GF-D8 (cell line): ENCODE measurements at places on chromosomes 12 and 14.

DNA sequence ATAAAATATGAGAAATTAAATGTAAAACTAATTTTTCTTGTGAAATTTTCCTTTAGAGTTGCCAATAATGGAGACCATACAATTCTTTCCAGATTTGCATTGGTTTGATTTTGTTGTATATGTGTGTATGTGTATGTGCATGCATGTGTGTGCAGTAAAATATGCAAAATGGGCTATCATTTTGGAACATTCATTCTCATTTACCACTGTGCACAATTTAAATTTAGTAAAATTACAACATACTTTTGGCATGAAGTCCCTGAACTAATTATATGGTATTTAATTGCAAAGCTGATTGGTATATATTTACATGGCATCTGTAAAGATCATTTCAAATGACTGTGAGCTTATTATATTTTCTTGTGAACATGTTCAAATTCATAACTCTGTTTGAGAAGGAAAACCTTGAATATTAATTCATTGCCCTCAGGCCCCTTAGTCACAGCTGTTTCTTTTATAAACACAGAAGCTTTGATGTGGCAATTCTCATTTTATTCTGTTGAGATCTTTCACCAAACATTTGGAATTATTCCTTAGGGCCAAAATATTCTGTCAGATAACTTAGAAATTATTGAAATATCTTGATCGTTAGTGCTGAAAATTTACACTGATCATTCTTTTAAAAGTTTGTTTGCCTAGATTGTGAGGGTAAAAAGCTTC is 17.6 kb downstream of the KERA start:
- no peak for DNase-seq

GRCh38 chr12:10641735-10642500 is 28.5 kb upstream of the MAGOHB start:
- no peak for DNase-seq

GRCh38 chr12:82529954-82530353 is 156.8 kb upstream of the TMTC2 start:
- no peak for DNase-seq

DNA sequence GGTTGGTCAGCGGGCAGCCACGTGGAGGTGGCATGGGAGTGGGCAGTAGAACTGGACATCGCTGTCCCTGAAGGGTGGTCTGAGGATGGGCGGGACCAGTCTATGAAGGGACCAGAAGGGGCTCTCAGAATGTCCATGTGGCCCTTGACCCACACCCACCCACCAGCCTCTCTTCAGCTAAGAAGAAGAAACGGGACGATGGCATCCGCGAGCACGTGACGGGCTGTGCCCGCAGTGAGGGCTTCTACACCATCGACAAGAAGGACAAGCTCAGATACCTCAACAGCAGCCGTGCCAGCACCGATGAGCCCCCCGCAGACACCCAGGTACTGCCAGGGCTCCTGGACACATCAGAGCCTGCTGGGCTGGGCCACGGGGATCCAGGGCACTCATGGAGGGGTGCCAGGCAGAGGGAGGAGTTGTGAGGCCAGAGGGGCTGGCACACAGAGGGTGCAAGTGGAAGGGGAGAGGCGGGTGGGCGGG is 21.3 kb downstream of the SETD1B start:
- DNase-seq = no peak

DNA sequence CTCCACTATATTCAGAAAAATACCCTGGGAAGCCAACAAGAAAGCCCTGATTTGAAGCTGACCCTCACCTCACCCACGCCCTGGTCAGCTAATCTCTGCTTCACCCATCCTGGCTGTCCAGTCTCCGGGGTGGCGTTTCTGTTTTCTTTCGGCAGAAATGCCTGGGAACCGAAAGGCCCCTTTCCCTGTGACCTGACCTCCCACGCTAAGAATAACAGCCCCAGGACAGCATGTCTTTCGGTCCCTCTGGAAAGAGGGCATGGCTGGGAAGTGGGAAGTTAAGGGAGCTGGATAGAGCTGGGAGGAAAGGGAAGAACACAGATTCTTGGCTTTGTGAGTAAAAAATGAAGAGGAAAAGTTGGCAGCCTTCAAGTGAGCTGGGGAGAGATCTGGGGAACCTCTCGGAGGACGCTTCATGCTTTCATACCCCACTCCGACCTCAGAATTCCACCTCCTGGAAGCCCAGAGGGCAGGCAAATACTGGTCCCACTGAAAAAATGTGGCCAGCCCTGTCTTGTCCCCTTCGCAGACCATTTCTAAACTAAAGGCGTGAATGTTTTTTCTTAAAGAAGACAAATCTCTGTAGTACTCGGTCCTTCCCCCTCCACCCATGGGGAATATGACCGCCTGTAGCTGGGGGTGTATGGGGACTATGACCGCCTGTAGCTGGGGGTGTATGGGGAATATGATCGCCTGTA is 163.0 kb upstream of the FKBP4 start:
- no peak for DNase-seq

GRCh38 chr14:33350366-33350990 is 411.8 kb downstream of the NPAS3 start:
- no peak for DNase-seq

GRCh38 chr12:74349925-74350324 is 187.7 kb upstream of the ATXN7L3B start:
- no peak for DNase-seq

DNA sequence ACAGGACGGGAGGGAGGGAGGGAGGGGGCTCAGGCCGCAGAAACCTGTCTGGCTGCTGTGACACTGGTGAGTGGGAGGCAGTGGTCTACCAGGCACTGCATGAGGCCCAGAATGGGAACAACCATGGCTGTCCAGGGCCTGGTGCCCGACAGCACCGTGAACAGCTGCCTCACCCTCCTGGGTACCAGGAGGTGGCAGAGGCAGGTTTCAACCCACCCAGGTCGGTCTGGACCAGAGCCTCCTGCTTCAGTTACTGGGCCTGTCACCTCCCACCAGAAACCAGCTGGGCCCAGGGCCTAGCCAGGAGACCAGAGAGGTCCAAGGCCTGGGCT is 80.2 kb downstream of the ITPK1 start:
- DNase-seq = no peak

GRCh38 chr14:75849300-75849895 is 132.4 kb downstream of the TGFB3 start:
- DNase-seq = no peak

GRCh38 chr12:30967026-30967425 is 40.5 kb downstream of the TSPAN11 start:
- no peak for DNase-seq

- DNase-seq = no peak
Measured at GRCh38 chr12:7634561-7634960, 31.1 kb downstream of the APOBEC1 start.

DNA sequence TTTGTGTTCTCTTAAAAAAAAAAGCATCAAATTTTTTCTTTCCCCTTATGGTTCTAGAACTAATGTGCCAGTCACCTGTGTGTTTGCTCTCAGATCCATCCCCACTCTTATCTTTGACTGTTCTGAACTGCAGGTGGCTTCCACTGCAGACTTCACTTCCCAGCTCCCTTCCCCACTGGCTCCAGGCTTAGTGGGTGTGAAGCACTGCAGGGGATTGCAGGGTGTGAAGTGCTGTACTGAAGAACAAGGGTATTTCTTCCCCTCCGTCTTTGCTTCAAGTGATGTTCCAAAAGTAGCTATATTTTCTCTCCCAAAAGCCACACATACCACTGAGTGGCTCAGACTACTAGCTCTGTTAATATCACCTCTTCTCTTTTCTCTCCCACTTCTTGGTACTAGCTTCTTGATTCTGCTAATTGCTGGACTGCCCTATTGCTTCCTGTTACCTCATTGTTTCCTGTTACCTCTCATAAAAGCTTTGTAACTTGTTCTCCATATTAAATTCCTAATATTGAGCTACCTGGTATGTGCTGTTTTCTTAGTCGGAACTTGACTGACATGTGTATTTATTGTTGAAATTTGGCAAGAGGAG is 115.4 kb upstream of the PRICKLE1 start:
- DNase-seq = peak; percentile 59

GRCh38 chr14:35355981-35356841 is 48.3 kb downstream of the NFKBIA start:
- DNase-seq = no peak

- DNase-seq = no peak
Measured at GRCh38 chr14:72588521-72588920, 305.4 kb downstream of the DPF3 start.

DNA sequence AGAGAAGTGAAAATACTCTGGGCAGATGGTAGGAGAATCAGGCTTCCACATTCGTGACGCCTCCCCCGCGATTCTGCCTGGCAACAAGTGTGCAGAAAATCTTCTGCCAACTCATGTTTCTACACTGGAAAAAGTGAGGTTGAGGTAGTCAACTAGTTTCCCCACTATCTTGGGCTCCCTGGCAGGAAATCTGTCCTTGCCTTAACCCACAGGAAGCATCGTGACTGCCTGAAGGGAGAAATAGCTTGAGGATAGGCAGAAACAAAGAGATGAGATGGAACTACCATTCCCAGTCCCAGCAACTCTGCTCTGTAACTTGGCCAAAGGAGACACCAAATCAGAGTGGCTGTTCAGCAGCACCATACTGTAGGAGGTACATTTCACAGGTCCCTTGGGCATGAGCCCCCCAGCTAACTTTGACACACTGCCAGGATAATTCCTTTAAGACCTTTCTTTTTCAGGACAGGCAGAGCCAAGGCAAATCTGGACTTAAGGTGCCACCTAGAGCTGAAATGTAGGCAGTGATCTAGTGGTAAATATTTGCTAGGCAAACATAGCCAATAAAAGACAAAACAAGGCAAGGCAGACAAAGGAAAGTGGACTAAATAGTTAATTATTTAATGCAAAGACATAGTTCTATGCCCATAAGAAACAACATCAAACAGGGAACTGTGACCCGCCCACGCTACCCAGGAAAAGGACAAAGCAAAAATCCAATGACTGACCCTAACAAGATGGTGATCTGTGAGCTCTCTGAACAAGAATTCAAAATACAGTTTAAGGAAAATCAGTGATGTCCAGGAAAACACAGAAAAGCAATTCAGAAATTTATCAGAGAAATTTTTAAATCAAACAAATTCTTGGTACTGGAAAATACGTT is 205.1 kb downstream of the PTPRO start:
- no peak for DNase-seq

GRCh38 chr14:88877192-88877591 is 52.7 kb downstream of the TTC8 start:
- DNase-seq = no peak

DNA sequence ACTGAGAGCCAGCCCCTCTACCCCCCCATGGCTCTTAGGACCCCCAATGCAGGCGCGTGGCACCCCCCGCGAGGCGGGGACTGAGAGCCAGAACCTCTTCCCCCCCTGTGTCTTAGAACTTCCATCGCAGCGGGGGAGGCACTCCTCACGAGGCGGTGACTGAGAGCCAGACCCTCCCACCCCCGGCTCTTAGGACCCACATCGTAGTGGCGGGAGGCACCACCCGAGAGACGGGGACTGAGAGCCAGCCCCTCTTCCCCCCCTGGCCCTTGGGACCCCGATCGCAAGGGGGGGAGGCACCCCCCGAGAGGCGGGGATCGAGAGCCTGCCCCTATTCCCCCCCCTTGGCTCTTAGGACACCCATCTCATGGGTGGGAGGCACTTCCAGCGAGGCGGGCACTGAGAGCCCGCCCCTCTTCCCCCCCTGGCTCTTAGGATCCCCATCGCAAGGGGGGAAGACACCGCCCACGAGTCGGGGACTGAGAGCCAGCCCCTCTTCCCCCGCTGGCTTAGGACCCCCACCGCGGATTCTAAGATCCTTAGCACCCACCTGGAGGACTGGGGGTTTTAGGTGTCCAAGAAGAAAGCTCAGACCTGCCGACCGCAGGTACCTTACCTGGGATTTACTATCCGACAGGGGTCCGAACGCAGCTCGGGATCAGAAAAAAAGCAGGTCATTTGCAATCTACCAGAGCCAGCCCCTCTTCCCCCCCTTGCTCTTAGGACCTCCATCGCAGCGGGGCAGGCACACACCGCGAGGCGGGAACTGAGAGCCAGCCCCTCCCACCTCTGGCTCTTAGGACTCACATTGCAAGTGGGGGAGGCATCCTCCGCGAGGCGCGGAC is 44.9 kb downstream of the DDX11 start:
- no peak for DNase-seq

DNA sequence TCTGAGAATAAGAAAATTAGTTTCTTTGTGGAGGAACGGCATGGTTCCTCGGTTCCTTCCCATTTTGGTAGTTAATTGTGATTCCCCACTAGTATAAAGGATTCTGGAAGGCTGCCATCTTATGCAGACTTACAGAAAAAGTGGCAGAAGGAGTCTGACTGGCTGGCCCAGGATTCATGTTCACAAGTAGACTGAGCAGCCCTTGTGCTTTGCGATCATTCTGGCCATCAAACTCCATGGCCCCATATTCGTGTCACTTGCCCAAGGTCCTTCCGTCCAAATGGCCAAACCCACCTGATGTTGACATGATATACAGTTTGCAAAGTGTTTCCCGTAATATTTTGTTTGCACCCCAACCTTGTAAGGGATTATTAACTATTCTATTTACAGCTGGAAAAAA is 297.2 kb upstream of the AMIGO2 start:
- DNase-seq = no peak

- no peak for DNase-seq
Measured at GRCh38 chr12:93288626-93289025, 89.1 kb upstream of the NUDT4 start.

- DNase-seq = no peak
Measured at GRCh38 chr12:6052940-6053329, 71.5 kb downstream of the VWF start.

DNA sequence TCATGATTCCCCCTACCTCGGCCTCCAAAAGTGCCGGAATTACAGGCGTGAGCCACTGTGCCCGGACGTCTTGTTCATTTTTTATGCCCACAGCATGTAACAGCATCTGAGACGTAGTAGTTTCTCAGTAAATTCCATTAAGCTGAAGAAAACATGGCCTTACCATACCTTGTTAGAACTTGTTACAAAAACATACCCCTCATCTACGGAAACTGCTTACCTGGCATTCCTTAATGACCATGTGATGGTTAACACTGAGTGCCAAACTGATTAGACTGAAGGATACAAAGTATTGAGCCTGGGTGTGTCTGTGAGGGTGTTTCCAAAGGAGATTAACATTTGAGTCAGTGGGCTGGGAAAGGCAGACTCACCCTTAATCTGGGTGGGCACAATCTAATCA is 186.8 kb downstream of the CEP128 start:
- DNase-seq = no peak

DNA sequence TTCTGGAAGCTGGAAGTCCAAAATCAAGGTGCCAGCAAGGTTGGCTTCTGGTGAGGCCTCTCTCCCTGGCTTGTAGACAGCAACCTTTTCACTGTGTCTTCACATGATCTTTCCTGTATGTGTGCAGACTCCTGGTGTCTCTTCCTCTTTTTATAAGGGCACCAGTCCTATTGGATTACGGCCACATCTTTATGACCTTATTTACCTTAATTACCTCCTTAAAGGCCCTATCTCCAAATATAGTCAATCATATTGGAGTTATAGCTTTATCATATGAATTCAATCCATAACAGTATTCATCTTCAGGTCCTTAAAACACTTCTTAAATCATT is 21.2 kb upstream of the GARIN2 start:
- no peak for DNase-seq

GRCh38 chr12:38697289-38697688 is 208.1 kb downstream of the CPNE8 start:
- DNase-seq = no peak
